Activated CD4-positive, alpha-beta T cell treated with anti-CD3 and anti-CD28 coated beads for 48 hours (primary cell): ENCODE measurements at places on chromosomes 6 and 20.

DNA sequence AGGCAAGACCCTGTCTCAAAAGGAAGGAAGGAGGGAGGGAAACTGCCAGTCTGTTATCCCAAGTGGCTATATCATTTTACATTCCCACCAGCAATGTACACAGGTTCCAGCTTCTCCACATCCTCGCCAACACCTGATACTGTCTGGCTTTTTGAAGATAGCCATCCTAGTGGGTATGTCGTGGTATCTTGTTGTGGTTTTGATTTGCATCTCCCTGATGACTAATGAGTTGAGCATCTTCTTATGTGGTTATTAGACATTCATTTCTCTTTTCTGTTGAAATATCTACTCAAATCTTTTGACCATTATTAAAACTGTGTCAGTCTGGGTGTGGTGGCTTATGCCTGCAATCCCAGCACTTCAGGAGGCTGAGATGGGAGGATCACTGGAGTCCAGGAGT is 47.9 kb upstream of the ARID1B start:
- no peak for DNase-seq

DNA sequence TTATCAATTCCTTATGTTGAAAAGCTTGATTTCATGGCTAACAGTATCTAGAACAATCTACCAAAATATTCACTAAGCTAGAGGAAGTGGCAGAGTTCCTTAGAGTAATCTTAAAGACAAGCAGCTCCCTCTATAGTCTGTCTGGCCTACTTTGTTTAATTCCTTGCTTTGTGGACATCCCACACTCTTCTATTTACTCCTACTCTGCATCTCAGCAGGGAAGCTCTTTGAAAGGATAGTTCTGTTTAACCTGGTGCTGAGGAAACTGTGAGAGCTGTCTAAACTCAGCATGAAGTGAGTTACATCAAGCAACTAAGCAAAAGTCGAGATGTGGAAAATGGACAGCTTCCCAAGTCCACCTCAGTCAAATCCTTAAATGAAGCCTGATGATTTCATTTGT is 4.3 kb downstream of the REV3L start:
- DNase-seq, result no peak

GRCh38 chr6:134517145-134517658 is 199.3 kb upstream of the SGK1 start:
- DNase-seq, result no peak

GRCh38 chr6:28767691-28768090 is 156.1 kb downstream of the TRIM27 start:
- no peak for DNase-seq

DNA sequence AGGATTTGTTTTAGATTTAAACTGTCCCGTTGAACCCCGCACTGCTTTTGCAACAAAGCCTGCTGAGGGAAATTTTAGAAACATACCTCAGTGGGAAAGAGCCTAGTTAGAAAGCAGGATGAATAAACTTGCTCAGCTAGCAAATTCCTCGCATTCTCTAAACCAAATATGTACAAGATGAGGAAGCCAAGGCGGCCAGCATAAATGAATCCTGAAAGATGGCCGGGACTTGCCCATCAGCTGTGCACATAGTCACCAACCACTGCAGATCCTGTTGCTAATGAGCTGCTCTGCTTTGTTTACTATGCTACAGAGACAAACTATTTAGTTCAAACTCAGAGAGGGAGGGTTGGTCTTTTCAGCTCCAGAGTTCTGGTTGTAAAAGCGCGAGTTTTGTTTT is 49.0 kb downstream of the TMEM170B start:
- no peak for DNase-seq

DNA sequence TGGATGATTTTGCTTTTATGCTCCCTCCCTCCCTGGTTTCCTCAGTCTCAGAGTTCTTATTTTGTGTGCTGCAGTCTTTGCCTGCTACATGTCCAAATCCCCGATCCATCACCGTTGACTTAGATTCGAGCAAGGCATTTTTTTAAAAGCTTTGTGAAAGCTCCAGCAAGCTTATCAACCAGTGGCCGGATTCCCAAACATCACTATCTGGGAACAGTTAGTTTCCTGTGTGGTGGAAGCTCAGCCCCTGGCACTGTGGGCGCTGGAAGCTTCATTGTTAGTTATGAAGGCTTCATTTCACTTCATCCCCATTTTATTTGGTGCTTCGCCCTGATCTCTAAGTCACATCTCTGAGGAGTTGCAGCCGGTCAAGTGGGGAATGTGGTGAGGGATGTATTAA is 44.7 kb downstream of the DEK start:
- no peak for DNase-seq

GRCh38 chr20:10655720-10656669 is 17.8 kb downstream of the JAG1 start:
- no peak for DNase-seq

- no peak for DNase-seq
Observed at GRCh38 chr6:42352856-42353564, 98.7 kb downstream of the TRERF1 start.

DNA sequence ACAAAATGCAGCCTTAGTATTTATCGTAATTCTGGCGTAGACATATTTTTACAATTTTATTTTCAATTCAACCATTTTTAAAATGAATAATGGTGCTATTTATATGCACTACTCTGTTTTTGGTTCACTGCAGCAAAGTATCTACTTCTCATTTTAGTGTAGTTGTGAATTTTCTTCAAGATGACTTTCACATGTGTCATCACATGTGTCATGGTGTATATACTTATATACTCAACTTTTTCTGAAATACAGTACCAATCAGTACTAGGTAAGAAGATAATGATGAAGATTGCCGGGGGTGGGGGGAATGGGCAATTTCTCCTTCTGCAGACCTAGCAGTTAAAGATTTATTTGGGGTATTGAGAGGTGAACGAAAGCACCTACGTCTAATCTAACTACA is 634.5 kb downstream of the PHF3 start:
- no peak for DNase-seq

- no peak for DNase-seq
Observed at GRCh38 chr20:19936466-19937200, 80.5 kb upstream of the NAA20 start.

DNA sequence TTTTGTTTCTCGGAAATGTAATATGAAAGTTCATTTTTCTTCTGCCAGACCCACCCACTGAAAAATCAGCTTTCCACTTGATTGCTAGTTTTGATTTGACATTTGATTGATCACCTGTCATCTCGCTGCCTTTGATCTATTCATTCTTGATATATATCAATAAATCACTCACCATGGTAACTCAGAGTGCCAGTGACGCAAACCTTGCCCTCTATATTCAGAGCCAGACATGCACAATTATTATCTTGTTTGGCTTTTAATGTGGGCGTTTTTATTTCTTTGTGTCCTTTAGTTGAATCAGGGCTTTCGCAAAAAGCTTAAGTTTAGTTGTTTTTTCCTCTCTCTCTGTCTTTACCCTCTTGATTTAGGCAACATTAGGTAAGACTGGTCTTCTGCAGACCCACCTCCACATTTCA is 2.0 kb downstream of the TSHZ2 start:
- DNase-seq, result peak; percentile 65

GRCh38 chr6:33755070-33755869 is 8.6 kb upstream of the IP6K3 start:
- DNase-seq, result no peak

- DNase-seq, result no peak
Observed at GRCh38 chr20:22921595-22922421, 113.3 kb upstream of the SSTR4 start.

DNA sequence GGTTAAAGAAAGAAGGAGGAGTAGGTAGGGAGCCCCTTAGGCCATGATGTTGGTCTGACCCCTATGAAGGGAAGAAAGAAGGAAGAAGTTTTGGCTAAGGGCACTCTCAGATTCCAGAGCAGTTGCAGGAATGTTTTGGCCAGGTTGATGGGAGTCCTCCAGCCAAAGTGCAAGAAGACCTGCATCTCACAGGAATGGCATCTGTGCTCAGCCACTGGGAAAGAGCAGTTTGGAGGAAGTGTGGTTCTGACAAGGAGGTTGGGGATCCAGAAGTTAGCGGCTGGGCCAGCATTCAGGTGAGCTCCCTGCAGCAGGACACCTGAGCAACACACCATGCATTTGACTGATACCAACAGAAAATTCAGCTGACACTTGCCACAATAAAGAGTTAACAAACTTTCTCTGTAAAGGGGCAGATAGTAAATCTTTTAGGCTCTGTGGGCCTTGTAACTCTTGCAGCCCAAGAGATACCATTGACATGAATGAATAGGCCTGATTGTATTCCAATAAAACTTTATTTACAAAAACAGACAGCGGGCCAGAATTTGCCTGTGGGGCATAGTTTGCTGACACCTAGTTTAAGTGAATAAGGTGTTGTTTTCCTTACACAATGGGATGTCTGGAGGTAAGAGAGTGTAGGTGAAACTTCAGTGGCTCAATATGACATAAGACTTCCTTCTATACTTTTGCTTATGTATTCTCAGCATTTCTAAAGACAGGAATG is 71.0 kb downstream of the EDN1 start:
- DNase-seq, result no peak

- DNase-seq, result no peak
Observed at GRCh38 chr6:106666282-106667021, 37.1 kb downstream of the QRSL1 start.

DNA sequence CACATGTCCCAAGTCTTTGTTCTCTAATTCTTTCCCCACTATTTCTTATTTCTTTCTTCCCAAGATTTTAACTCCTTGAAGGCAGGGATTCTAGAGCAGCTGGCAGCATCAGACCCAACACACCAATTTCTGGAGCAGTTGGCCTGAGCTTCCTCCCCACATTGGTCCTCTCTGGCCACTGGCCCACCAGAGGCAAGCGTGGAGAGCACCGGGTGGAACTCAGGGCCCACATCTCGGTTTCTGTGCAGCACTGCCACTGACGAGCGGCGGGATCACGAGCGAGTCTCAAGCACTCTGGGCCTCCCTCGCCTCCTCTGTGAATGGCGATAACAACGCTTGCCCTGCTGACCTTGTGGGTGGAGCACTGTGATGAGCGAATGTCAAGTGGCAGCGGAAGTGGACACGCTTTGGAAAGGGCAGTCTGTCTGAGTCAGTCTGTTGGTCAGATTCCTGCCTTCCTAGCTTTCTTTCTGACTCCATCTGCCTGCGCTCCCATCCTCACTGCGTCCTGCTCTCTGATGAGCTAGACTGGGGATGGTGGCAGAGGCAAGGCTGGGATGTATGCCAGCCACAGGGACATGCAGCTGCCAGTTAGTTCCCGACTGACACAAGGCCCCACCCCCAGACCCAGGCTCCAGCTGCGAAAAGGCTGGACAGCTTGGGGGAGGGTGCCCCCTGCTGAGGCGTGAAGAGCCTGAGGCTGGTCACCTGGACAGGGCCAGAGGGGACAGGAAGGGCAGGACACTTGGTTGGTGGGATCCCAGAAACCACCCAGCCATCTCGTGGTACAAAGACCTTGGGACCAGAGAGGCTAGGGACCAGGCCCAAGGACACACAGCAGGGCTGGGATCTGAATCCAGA is 4.5 kb upstream of the SPDEF start:
- DNase-seq, result no peak

GRCh38 chr6:11999246-11999645 is 12.9 kb upstream of the HIVEP1 start:
- DNase-seq, result no peak

- DNase-seq, result peak; percentile 53
Observed at GRCh38 chr20:53157443-53158408, 185.6 kb downstream of the TSHZ2 start.

DNA sequence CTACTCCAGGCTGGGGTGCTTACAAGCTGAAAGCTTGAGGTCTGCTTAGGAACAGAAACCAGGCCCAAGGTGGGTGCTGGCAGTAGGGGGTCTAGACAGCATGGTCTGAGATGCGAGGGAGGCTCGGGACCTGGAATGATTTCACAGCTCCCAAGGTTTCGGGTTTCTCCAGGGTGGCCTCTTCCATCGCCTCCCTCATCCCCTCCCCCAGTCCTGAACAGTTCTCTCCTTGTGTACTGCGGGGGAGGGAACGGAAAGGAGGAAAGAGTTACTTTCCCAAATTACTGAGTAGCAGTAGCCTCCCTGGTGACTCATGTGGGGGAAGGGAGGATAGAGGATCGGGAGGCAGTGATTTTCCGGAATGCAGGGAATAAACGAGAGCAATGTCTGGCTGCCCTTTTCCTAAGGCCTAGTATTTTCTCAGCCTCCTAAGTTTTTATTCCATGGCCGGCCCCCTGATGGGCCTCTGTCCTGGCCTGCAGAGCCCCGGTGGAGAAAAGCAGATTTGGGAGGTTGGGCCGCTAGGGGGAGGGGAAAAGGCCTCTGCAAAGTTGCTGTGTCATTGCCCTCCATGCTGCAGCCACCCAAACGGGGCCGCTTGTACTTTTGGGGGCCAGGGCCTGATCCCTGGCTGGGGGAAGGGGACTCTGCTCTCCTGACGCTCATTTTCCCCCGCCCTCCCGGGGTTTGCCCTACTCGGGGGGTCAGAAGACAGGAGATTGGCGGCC is 1.5 kb downstream of the BRD2 start:
- DNase-seq, result peak; percentile 88

GRCh38 chr6:113959235-113959634 is 11.7 kb downstream of the HDAC2 start:
- no peak for DNase-seq

GRCh38 chr6:148747471-148748165 is 788 bp downstream of the UST start:
- peak; percentile 50 for DNase-seq
